RKO (cell line): ENCODE measurements at places on chromosomes 2 and 18.

GRCh38 chr2:28313220-28313784, 79.4 kb upstream of the FOSL2 start:
- DNase-seq: no peak

DNA sequence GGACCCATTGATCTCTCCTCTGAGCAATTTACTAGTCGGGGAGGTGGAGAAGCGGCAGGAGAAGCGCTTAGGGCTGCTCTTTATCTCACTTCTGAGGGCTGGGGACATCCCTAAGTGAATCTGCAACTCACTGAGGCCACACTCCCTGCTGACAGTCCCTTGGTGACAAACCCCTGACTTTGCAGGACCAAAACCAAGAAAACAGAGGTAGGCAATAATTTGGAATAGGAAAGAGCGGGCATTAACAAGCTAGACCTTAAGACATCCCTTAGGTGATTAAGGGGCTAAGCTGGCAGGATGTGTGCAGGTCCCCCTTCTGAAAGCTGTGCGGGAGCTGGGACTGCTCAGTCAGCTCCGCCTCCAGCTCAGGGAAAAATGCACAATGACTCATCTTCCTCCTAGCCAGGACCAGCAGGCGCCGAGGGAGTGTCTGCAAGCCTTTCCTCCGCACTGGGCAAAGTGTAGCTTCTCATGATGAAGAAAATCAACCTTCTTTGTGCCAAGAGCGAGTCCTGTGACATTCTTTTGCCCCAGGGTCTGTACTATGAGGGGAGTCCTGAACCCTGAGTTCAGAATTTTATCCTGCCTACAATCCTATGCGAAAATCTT, 63.3 kb downstream of the BOD1L2 start:
- DNase-seq: peak; percentile 79

DNA sequence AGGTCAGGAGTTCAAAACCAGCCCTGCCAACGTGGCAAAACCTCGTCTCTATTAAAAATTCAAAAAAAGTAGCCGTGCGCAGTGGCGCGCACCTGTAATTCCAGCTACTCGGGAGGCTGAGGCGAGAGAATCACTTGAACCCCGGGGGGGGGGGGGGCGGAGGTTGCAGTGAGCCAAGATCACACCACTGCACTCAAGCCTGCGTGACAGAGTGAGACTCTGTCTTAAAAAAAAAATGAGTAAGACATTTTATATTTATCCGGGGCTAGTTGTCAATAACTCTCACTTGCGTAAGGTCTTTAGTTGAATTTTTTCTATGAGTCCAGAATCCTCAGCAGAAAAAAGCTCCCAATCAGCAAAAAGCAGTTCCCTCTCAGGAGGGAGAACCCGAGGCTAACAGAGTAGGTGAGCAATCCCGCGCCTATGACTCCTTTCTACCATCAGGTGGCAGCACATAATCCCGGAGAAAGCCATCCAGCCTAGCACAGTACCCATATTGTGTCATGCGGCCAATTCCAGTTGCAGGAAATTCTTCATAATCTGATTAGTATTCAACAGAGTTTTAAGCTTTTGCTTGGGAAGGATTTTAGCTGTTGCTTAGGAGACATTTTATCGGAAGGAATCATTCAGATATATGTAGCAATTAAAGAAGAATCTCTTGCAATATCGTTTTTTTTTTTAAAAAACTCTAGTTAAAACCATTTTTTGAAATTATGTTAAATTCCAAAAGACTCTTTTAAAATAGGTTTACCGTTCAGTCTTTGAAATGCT, 11.9 kb upstream of the CRYGA start:
- peak; percentile 87 for DNase-seq

GRCh38 chr2:12685145-12685544, 31.6 kb upstream of the TRIB2 start:
- no peak for DNase-seq

- no peak for DNase-seq
Observed at GRCh38 chr18:13076886-13077285, 85.7 kb downstream of the CEP192 start.

DNA sequence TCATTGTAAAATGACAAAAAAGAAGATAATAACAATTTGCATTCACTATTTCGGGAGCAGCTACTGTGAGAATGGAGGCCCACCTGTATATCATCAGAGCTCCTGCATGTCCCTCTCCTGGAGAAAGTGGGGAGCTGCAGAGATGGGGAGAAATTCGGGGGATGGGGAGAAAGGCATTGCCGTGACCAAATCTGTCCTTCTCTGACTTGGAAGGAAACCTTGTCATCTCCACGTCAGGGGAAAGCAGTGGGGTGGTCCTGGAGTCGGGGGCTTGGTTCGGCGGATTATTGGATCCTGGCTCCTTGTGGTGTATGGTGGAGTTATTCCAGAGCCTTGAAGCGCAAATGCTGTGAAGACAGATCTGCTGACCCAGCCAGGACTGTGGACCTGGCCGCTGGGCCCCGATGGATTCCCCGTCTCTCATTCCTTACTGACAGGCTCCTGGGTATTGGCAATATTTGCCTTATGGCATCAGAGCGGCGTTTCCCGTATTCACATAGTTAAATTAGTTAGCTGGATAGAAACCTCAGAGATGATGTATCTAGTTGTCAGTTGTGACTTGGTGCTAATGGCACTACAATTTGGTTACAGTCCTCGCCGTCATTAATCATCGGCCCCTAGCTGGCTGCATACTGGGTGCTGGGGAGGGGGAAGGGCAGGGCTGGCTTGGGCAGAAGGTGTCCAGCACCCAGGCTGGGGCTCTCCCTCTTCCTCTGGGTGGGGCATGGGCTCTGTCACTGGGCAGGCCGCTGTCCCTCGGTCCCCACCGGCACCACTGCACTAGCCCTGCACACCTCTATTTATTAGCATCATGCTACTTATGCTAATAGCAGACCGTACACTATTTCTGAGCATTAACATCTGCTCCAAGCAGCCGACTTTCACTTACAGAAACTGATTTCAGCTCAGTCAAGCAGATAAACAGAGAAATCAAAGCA, 31.7 kb downstream of the CELF4 start:
- DNase-seq: no peak

DNA sequence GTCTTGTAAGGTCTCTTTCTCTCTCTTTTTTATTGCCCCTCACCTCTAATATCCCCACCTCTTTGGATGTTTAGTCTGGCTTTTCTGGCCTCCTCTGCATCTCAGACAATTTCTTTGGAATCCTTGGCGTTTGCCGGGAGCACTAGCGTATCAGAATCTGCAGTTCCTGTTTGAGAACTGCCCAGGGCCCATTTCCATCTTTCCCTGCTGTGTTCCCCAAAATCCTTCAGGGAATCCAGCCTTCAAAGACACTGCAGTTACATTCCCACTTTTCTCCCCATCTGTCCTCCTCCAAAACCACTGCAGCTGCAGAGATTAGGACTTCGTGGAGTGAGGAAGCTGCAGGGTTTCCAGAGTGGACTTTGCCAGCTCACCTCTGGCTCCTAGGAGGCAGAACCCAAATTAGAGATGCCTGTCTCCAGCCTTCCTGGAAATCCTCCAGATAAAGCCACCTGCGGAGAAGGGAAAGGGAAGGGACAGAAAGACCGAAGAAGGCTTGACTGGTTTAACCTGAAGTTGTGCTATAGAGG, 2.7 kb downstream of the VSNL1 start:
- no peak for DNase-seq

DNA sequence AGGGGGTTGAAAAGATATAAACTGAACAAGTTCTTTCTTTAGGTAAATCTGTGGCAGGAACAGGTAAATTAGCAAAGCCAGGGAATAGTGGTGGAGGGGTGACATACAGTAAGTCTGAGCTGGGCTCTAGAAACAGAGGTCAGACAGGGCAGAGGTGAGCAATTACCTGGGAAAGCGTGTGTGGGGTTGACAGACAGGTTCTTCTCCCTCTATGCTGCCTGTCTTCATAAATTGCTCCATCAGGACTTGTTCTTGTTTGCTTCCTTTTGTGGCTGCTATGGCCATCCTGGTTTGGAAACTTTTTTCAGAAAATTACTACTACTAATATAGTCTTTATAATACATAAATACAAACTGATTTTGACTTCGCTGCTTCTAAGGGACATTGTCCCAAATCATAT, 3.4 kb upstream of the ANKRD12 start:
- no peak for DNase-seq

- DNase-seq: no peak
Observed at GRCh38 chr2:235728800-235729556, 235.1 kb downstream of the AGAP1 start.

DNA sequence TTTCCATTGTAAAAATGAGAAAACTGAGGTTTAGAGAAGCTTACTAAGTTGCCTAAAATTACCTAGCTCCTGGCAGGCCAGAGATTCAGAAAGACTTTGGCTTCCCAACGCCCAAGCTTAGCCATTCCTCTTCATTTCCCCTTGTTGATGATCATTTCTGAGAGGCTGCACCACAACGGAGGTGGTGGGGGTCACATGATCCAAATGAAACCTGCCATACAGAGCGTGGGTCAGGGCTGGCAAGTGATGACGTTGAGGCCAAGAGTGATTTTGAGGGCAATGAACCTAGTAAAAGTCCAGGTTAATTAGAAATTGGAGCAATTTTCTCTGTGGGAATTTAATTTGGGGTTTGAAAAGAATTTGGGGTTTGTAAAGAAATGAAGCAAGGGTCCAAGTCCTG, 109.9 kb downstream of the TMEM182 start:
- DNase-seq: no peak

DNA sequence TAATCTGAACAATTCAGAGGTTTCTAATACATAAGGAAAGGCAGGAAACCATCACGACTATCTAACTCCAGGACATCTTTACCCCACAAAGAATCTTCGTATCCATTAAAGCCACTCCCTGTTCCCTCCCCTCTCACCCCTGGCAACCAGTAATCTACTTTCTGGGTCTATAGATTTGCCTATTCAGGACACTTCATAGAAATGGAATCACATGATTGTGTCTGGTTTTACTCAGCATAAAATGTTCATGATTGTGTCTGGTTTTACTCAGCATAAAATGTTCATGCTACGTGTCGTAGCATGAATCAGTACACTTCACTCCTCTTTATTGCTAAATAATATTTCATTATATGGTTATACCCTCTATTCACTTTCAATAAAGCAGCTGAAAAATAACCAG, 11.6 kb downstream of the FECH start:
- DNase-seq: no peak

GRCh38 chr2:27890924-27891672, 569 bp downstream of the BABAM2 start:
- peak; percentile 95 for DNase-seq

- no peak for DNase-seq
Observed at GRCh38 chr2:9401646-9402371, 21.5 kb downstream of the ITGB1BP1 start.

- DNase-seq: no peak
Observed at GRCh38 chr2:132697556-132698205, 27.7 kb upstream of the LYPD1 start.

DNA sequence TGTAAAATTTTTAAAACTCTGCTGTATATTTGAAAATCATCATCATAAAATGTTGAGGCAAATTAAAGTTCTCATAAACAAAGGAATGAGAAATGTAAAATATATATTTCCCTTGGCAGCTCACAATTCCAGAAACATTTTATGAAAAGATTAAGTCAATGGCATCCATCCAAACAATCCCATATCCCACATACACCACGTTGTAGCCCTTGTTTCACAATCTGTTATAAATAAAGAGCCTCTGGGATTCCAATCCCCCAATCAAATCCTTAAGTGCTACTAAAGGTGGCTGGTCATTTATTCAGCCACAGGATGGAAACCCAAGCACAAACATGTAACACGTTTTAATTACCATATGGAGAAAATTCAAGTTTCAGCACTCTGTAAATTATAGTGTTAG, 51.7 kb downstream of the GFPT1 start:
- no peak for DNase-seq

DNA sequence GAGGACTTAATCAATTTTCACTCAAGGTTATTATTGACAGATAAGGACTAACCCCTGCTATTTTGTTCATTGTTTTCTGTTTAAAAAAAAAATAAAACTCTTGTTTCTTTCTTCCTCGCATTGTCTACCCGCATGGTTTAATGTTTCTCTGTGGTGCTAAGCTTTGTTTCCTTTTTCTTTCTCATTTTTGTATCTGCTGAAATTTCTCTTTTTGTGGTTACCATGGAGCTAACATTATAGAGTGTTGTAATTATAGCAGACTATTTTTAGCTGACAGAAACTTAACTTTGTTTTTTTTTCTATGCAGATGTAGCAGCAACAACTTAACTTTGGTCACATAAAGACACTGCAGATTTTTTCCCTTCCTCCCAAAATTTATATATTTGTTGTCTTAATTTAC, 43.1 kb upstream of the CHN1 start:
- DNase-seq: no peak

- no peak for DNase-seq
Observed at GRCh38 chr2:127320067-127320466, 26.1 kb upstream of the ERCC3 start.

- no peak for DNase-seq
Observed at GRCh38 chr2:127074358-127074757, 32.6 kb downstream of the BIN1 start.

DNA sequence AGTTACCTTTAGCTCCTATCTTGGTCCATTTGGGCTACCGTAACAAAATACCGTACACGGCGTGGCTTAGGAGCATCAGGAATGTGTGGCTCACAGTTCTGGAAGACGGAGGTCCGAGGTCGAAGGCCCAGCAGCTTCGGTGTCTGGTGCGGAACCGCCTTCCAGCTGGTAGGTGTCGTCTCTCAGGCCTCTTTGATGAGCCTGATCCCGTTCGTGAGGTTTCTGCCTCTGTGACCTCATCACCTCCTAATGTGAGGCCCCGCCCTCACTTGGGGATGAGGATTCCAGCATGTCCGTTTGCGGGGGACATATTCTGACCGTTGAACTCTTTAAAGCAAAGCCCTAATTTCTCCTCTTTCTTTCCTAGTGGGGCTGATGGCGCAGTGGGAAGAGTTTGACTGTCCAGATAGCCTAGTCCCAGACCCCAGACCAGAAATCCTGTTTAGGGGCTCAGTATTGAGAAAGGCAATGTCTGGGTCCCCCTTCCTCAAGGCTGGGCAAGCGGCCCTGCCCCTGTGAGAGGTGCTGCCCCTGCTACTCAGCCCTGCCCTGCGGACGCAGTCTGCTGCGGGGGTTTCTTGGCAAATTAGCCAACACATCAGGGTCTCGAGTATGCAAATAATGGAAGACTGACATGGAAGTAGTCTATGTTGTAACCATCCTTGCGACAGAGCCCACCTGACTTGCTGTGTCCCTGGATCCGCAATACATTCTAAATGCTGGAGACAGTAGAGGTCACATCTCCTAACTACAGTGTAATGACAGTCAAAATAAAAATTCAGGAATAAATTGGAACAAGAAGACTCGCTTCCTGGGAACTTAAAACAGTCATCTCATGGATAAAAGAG, 128.0 kb downstream of the ASB1 start:
- no peak for DNase-seq
